ENCODE measurements at places on chromosomes 7 and 10.

DNA sequence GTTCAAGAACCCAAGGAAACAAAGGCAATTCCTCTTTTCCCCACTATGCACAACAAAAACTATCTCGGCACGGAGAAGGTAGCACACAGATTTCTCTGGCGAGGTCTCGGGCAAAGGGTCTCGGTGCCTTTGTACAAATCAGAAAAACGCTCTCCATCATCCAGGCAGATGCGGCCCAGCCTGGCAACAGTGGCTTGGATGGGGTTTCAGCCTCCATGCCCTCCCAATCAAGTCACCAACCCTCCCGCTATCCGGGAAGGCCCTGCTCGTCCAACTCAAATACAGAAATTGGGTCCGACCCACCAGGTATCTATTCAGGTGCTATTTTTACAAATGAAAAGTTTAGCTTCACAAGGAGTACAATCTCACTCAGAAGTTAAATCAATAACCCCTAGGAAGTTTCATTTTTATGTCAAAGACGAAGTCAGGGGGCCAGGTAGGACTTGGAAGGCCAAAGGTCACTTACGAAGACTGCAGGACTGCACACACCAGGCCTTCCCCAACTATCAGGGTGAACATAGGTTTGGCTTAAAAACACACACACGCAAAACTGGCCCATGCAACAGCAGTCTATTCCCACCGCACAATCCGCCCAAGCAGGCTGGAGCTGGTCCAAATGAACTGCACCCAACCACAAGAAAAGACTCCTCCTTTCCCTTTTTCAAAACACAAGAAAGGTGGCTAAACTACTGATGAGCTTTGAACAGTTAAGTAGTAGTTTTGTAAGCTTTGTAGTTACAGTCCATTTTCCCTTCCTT, 43.0 kb downstream of the GNA12 start:
- no peak for DNase-seq
- H3K27ac ChIP-seq = peak overlapping the region; percentile 34
- no peaks in the 10 kb centered on the region for H3K27me3 ChIP-seq

GRCh38 chr10:33211106-33211878, 123.2 kb downstream of the NRP1 start:
- no peaks in the 10 kb centered on the region for H3K27me3 ChIP-seq
- DNase-seq = peak; percentile 33
- peak overlapping the region; percentile 65 for H3K27ac ChIP-seq

GRCh38 chr7:69445541-69445940, 152.7 kb upstream of the AUTS2 start:
- no peaks in the 10 kb centered on the region for H3K27me3 ChIP-seq
- no peaks in the 10 kb centered on the region for H3K4me1 ChIP-seq
- H3K27ac ChIP-seq = no peak overlapping the region
- no peak for DNase-seq

DNA sequence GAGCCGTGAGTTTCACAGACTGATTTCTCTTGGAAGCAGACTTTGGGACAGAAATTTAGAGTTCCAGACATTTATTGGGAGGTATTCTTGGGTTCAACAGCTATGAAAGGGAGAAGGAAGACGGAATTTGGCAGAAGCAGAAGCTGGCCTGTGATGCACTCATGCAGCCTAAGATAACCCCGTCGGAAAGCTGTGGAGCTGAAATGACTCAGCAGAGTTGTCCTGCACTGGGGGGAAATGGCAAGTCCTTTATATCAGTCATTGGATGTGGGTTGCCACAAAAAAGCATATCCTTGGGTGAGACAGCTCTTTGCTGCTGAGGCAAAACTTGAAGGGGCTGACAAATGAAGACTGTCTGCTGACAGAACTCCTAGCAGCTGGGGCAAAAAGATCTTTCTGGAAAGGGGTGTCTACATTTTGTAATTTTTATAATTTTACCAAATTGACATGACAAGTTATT, 11.5 kb upstream of the MICU1 start:
- peak overlapping the region; percentile 2 for H3K27ac ChIP-seq
- DNase-seq = peak; percentile 15
- peaks cover 6% of the 10 kb centered on the region for H3K4me1 ChIP-seq
- H3K36me3 ChIP-seq = no peaks in the 10 kb centered on the region
- no peak overlapping the region for H3K4me3 ChIP-seq

GRCh38 chr7:5831196-5831595, 49.4 kb upstream of the OCM start:
- H3K27ac ChIP-seq = no peak overlapping the region
- H3K27me3 ChIP-seq = no peaks in the 10 kb centered on the region
- no peak for DNase-seq
- H3K4me3 ChIP-seq = no peak overlapping the region
- no peaks in the 10 kb centered on the region for H3K36me3 ChIP-seq
- H3K4me1 ChIP-seq = no peaks in the 10 kb centered on the region

DNA sequence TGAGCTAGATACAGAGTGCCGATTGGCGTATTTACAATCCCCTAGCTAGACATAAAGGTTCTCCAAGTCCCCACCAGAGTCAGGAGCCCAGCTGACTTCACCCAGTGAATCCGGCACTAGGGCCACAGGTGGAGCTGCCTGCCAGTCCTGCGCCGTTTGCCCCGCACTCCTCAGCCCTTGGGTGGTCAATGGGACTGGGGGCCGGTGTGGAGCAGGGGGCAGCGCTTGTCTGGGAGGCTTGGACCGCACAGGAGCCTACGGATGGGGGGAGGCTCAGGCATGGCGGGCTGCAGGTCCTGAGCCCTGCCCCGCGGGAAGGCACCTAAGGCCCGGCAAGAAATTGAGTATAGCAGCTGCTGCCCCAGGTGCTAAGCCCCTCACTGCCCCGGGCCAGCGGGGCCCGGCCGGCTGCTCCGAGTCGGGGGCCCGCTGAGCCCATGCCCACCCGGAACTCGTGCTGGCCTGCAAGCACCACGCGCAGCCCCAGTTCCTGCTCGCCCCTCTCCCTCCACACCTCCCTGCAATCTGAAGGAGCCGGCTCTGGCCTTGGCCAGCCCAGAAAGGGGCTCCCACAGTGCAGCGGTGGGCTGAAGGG, 1113.8 kb upstream of the LRRTM3 start:
- H3K27ac ChIP-seq = no peak overlapping the region
- no peaks in the 10 kb centered on the region for H3K27me3 ChIP-seq
- H3K4me1 ChIP-seq = no peaks in the 10 kb centered on the region
- no peaks in the 10 kb centered on the region for H3K36me3 ChIP-seq

GRCh38 chr7:157658851-157659412, 322.1 kb downstream of the DNAJB6 start:
- DNase-seq = no peak
- no peaks in the 10 kb centered on the region for H3K4me1 ChIP-seq
- no peaks in the 10 kb centered on the region for H3K36me3 ChIP-seq
- H3K4me3 ChIP-seq = no peak overlapping the region

All from thoracic aorta (tissue), 2 donors.